NCI-H1436 treated with DMSO at 0.1 percent for 48 hours (cell line): ENCODE measurements at places on chromosomes 5 and 9.

GRCh38 chr5:173673295-173674101 is 57.0 kb upstream of the BOD1 start:
- DNase-seq = no peak

- no peak for DNase-seq
Measured at GRCh38 chr5:142239394-142240159, 85.2 kb downstream of the SPRY4 start.

DNA sequence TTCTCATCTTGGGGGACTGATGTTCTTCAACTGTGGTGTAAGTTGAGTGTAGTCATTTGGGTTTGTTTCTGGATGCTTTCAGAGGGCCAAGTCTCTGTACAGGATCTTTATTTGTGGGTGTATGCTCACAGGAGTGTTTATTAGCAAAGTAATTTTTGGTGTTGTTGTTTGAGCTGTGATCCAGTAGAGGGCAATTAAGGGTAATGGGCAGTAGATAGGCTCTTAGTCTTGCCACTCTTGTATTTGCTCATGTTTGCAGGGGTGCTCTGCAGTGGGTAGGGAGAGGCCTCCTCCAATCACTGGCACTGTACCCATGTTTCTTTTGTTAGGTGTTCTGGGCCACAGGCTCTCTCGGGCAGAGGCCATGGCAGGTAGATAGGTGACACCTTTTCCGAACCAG is 45.9 kb upstream of the ITGA2 start:
- no peak for DNase-seq

DNA sequence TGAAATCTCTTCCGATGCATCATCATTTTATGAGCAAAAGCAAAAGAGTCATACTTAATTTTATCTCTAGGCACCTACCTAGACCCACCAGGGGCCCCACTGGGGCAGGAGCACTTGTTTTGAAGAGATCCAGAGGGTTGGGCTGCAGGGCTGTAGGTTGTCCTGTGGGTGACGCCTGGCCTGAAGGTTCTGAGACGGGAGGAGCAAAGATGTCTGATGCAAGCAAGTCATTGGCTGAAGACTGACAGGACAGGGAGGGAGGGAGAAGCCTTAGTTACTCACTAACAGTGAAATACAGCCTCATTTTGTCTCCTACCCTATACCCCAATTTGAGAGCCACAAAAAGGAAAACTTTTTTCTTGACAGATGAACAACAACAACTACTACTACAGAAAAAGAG is 17.1 kb upstream of the C9 start:
- DNase-seq = no peak

- DNase-seq = no peak
Measured at GRCh38 chr5:145772466-145772865, 62.7 kb downstream of the PRELID2 start.

- DNase-seq = no peak
Measured at GRCh38 chr5:127702926-127703561, at the start of gene CCDC192. Gene CCDC192, plus strand, starts transcription at chr5:127703391. Its CDS starts 55 bp downstream, at chr5:127703446.

GRCh38 chr5:92906798-92907376 is 674.1 kb downstream of the NR2F1-AS1 start:
- no peak for DNase-seq

DNA sequence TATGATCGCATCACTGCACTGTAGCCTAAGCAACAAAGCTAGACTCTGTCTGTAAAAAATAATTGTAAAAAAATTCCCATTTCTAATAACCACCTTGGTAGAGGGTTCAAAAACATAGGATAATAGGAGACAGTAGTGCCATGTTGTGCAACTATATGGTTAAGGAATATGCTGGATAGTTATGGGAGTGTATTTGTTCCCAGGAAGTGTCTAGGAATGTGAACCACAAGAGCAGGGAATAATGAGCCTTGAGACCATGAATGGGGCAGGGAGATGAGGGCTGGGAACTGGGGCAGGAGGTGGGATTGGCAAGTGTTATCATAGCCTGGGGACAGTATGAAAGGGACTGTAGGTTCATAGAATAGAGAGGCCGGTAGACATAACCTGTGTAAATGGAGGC is 50.4 kb downstream of the RUSC2 start:
- no peak for DNase-seq

GRCh38 chr9:23006127-23006526 is 559.5 kb downstream of the DMRTA1 start:
- no peak for DNase-seq

- DNase-seq = no peak
Measured at GRCh38 chr5:173234129-173234790, 746 bp downstream of the NKX2-5 start.

DNA sequence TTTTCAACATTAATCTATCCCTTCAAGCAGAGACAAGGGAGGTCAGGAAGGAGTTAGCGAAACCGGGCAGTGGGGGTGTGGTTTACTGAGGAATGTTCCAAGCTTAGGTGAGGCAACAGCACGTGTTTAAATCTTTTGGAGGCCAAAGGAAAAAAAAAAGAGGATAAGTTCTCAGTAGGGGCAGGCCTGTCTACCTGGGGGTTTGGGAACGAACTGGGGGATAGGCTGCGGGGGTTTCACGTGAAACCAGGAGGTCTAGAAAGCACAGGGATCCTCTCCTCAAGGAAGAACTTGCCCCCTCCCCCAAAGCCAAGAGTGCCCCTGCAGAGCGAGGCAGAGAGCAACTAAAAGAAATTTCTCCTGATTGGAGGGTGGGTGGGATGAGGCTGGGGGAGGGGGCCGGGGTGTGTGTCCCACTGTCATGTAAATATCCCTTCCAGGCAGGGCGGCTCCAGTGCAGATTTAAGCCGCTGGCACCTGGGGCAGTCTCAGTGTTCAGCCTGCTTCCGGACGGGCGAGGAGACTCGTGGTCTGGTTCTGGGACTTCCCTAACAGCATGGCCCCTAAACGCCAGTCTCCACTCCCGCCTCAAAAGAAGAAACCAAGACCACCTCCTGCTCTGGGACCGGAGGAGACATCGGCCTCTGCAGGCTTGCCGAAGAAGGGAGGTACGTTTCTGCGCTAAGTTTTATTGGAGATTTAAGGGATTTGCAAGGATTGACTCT is 5.5 kb upstream of the SET start:
- no peak for DNase-seq

DNA sequence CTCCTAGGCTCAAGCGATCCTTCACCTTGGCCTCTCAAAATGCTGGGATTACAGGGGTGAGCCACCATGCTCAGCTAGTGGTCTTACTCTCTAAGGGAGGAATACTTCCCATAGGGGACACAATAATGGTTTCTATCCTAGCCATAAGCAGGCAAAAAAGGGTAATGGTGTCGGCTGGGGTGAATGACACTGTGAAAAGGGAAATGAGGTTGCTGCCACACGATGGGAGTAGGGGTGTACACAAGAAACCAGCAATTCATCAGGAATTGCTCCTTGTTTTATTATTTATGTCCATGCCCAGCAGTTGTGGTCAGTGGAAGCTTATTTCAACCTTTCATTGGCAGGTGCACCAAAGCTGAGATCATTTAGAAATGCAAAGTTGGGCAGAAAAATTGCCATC is 70.3 kb upstream of the ZFR start:
- DNase-seq = no peak

- DNase-seq = no peak
Measured at GRCh38 chr9:98332405-98332831, 77.0 kb upstream of the TBC1D2 start.

DNA sequence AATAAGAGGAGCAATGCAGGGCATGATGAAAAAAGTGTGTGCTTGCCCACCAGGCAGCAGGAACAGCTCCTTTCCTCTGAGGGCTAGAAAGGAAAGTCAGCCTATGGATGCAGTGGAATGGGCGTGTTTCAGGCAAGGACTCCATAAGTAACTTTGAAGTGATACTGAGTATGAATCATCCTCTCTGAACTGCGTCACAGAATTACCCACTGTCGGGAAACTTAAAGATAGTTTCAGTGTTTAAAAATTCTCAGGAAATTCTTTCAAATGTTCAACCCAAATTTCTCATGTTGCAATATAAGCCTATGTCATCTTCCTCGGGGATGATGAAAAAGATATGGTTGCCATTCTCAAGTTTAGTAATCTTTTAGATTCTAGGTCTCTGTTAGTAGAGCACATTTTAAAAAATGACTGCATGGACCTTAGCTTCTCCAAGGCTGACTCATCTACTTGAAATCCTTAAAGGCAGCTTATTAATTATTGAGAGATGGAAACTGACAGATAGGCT is 27.7 kb downstream of the PTCD2 start:
- DNase-seq = no peak

DNA sequence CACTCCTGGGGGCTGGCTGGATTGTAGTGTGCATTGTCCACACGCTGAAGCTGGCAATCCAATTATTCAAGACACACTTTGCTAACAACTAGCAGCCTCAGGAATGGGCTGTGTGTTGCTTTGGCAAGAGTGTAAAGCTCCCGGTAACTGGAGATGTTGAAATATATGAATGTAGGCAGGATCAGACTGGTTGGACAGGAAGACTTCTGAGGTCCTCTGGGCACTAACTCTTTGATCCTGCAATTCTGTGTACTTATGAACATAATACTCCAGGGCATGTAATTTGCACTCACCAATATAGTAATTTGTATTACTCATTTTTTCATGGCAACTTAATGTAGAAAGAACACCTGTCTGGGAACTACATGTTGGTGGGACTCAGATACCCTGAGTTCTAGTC is 106.7 kb upstream of the SLC28A3 start:
- no peak for DNase-seq

DNA sequence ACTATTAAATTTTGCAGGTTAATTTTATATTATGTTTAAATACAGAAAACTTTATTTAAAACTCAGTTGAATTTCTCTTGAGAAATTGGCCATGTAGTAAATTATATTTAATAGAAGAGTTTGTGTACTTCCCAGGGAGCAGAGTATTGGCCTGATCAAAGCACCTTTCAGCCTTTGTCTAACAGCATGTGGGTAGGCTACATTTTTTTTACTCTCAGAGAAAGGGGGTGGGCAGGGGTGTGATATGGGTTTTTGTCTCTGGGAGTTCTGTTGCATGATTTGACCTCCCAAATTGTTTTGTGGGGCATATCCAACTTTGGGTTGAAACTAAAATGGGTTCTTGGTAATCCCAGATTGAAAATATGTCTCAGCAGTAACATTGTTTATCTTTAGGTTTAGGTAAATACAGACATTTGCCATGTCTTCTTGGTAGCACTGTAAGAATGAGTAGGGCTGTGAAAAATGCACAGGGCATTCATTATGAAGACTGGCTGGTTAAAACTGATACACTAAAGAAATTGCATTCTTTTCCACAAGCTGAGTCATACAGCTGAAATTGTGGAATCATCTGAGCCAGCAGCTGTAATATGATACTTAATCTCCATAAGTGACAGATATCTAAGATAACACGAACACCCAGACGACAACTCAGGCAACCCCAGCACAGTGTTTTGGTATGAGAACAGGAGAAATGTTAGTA is 75.4 kb upstream of the CDKN2B start:
- no peak for DNase-seq

DNA sequence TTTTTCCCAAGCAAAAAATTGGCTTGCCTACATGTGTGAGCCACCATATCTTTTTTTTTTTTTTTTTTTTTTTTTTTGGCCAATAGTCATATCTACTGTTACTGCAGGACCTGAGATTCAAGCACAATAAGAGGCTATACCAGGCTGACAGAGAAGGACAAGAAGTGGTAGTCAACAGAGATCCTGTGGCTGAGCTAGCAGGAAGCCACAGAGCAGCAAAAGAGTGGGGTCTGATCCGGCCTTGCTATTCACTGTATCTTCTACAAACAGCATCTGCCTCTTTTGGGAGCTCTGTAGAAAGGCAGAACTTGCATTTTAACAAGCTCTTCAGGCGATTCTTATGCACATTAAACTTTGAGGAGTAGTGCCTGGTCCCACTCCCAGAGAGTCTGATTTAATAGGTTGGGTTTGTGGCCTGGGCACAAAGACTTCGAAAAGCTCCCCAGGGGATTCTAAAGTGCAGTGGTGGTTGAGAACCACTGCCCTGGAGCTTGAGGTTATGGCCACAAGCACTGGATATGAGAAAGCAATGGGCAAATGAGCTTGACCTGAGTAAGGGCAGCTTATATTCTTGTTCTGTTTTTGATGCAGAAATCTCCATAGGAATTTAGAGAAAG is 162.8 kb downstream of the PIK3R1 start:
- DNase-seq = no peak

DNA sequence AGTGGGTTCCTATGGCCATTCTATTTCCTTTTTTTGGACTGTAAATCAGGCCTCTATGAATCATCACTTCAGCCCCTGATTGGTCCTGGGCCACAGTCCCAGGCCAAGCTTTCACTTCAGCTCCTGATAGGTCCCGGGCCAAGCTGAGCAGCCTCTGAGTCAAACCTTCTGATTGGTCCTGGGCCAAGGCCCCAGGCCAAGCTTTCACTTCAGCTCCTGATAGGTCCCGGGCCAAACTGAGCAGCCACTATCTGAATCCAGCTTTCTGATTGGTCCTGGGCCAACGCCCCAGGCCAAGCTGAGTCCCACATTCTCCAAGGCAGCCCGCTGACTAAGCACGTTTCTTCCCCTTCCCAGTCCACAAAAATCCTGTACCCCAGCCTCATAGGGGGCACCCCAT is 1972.9 kb upstream of the ACO1 start:
- no peak for DNase-seq

GRCh38 chr5:135651156-135651555 is 72.4 kb upstream of the CXCL14 start:
- no peak for DNase-seq

DNA sequence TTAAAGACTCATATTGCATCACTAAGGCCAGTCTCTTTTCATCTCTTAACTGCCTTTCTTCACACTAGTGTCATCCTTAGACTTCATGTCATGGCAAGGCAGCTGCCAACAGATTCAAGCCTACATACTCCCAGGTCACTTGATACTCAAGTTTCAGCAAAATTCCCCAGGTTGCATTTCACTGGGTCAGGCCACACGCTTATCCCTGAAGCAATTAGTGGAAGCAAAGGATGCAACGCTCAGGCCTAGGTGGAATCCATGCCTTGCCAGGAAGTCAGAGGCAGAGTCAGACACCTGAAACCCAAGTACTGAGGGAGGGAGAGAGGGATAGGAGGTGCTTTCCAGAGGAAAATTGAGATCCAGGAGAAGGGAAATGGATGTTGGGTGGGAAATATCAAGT is 28.9 kb downstream of the YIPF5 start:
- no peak for DNase-seq

DNA sequence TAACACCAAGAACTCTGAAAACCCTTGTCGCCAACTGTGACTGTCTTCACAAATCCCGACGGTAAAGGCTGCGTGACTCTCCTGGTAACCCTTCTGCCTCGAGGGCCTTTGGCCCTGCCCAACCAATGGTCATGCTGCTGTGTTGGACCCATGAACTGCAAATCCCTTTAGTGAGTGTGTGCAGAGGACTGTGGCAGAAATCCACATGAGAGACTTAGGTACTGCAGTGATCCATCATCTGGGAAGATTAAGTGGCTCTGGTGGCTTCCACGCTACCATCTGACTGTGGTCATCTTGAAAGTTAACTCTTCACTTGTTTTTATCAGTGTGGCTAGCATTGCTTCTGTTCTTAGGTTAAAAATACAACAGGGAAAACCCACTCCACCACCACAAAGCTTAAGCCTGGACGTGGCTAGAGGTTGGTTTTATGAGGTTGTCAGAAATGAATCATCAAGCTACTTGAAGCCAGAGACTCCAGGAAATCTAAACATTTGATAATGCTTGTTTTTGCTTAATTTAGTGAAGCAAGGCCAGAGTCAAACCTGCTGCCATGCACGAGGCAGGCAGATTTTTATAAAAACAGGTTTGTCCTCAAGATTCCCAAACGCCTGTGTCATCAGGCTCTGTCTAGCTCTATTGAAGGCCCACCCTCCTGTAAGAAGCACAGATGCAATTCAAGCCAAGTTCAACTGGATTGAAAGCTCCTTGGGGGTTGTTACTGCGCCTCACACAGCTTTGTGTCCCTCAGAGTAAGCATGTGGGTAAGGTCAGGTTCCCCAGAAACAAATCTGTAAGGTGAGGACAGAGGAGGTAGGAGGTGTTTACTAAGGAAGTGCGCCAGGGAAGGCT is 52.7 kb upstream of the ERCC6L2 start:
- DNase-seq = no peak

GRCh38 chr5:102523541-102524175 is 24.9 kb upstream of the SLCO6A1 start:
- no peak for DNase-seq
